ENCODE measurements at places on chromosomes 2 and 18. TPM values are rescaled to one million over a fixed set of nuclear protein-coding genes. Genes with fewer than 3 reads are reported as not detected.

ASIC4 gene
- 0.33 TPM for polyA plus RNA-seq

CFAP210 gene
- 3.1 TPM for polyA plus RNA-seq

GCG gene
- polyA plus RNA-seq = not detected

ERMN gene
- polyA plus RNA-seq = 0.16 TPM

GRCh38 chr2:68318914-68319397, 793 bp downstream of the CNRIP1 start:
- DNase-seq = peak; percentile 24

- DNase-seq = no peak
Measured at GRCh38 chr2:85648619-85649018, 19.4 kb downstream of the SFTPB start.

DNA sequence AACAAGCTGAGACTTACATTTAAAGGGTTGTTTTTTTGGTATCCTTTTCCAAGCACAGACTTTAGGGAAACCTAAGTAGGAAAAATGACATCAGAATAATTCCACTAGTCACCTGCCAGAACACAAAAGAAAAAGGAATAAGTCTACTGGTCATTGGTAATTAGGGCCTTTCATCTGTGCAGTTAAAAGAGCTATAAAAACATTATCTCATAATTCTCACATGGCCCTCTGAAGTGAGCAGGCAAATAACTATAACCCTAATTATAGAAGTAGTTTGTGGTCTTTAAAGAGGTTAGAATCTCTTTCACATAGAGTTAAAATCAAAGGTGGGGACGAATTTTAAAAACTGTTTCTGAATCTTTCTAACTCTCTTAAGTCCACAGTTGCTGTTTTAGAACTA, 111.1 kb upstream of the B3GNT2 start:
- no peak for DNase-seq

DNA sequence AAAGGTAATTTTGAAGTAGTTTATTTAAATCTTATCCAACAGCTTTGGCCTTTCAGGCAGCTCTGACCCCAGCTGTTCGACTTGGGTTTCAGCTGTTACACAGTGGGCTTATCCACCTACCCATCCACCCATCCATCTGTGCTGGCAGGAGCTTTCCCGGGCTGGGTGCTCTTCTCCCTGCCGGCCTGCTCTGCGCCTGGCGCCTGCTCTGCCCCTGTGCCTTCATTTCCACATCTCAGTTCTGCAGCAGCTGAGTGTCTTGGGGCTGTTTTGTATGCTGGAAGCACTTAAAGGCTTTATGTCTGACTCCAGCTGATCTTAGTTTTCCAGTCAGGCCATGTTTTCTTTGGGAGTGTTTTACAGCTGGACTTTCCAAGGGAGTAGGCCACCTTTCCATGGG, 24.2 kb downstream of the LDLRAD4 start:
- no peak for DNase-seq

DNA sequence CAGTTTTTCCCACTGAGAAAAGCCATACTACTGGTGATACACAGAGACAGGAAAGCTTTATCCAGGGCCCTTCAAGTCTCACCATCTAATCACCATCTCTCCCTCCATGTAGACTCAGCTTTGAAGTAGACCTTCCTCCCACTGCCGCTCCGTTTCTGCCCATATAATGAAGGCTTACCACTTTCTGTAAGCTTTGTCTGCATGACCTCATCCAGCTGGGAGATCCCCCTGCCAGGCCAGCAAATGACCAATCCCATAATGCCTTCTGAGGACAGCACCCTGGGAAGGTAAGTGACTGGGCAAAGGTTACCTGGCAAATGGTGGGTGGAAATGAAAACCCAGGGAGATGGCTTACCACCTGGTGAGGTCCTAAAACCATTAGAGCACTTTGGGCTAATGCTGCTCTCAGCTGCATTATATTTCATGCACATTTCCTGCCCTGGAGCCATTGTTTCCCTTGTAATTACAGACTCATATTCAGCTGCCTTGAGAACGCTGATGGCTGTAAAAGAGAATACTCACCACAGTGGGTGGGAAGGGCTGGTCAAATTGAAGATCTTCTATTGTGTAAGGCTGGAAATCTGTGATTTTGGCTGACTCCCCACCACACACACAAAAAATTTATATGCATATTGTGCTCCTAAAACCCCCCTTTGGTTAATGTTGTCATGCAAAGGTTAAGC, 350.7 kb upstream of the SYT4 start:
- DNase-seq = no peak

DNA sequence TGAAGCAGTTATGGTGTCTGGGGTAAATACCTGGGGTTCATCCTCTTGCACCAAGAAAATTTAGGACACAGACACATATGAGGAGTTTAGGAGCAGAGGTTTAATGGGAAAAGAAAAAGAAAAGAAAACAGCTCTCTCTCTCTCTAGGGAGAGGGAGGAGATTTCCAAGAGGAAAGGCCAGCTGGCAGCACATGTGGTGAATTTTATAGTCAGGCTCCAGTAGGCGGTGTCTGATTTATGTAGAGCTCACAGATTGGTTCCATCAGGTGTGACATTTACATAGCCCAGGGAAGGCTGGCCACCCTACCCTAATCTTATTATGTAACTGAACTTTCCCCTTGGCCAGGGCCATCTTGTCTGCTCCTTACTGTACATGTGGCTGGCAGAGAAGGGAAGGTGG, 297.5 kb upstream of the RGPD4 start:
- DNase-seq = peak; percentile 51

DNA sequence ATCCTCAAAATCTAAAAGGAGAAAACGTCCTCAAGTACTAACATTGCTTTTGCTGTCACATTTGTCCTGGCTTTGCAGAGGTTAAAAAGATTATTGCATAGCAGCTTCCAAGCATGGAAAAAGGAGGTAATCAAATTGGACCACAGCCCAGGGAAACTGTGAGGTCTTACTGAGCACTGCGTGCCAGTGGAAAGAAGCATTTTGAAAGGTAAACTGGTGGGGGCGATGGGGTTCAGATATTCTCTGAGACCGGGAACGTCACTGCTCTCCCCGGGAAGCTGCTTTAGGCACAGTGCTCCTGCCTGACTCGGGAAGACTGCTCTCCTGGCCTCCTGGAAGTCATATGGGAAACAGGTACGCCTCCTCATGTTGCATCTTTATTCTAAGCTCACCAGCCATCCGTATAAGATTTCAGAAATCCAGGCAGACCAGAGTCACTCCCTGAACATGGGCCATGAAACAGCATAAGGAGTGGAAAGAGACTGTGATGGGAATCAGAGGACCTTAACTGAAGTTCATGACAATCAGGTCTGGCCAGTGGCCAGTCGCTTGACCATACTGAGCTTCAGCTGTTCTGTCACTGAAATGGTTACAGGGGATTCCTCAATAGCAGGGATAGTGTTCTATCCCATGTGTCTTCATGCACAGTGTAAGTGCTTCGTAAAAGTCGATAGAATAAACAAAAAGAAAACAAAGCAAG, 284.1 kb downstream of the TRIB2 start:
- DNase-seq = no peak

- peak; percentile 31 for DNase-seq
Measured at GRCh38 chr2:191878548-191879279, 31.8 kb upstream of the CAVIN2 start.

GRCh38 chr2:191866195-191866594, 19.3 kb upstream of the CAVIN2 start:
- DNase-seq = no peak

GRCh38 chr2:196170606-196171247, 651 bp downstream of the STK17B start:
- peak; percentile 76 for DNase-seq

- no peak for DNase-seq
Measured at GRCh38 chr2:238601433-238602222, 174.9 kb downstream of the ASB1 start.

DNA sequence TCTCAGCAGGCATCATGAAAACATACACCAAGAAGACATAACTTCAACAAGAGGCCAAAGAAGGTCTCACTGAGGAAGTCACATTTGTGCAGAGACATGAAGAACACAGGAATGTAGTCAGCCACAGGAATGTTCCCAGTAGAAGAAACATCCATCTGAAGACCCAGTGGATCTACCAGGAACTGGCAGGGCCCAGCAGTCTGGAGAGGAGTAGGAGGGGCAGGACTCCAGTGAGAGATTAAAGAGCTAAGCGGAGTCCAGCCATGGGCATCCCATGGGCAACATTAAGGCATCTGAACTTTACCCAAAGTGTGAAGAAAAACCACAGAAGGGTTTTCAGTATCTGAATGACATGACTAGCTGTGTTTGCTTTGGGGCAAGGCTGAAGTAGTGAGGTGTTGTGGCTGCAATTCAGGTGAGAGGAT, 103.1 kb downstream of the UPP2 start:
- DNase-seq = no peak

DNA sequence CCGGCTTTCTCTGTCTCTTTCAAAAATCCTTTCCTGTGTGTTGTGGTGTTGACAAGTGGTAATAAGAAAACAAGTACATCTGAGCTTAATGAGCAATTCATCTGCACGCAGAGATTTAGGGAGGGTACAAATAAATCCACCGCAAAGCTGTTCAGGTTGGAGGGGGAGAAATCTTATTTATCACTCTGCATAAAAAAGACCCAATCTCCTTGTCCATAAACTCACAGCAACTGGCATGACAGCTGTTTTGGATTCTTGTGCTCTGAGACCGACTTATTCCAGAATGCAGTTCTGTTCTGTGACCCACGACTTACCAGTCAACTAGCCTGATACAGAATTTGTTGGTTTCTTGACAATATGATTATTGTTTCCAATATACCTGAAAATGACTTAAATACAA, 380.1 kb downstream of the SOX11 start:
- DNase-seq = no peak

- DNase-seq = no peak
Measured at GRCh38 chr2:18800240-18800971, 211.0 kb upstream of the NT5C1B start.

- DNase-seq = no peak
Measured at GRCh38 chr2:121532894-121533293, 2.2 kb downstream of the RNU4ATAC start.

All from left renal cortex interstitium (tissue), 4 donors.